ENCODE measurements at places on chromosomes 6 and 20. TPM values are rescaled to one million over a fixed set of nuclear protein-coding genes. Genes with fewer than 3 reads are reported as not detected.

- no peaks in the 10 kb centered on the region for H3K4me1 ChIP-seq
- no peaks in the 10 kb centered on the region for H3K27me3 ChIP-seq
- DNase-seq: no peak
- no peaks in the 10 kb centered on the region for H3K36me3 ChIP-seq
- H3K27ac ChIP-seq: no peak overlapping the region
These were observed 21.4 kb downstream of the CYP24A1 start for GRCh38 chr20:54152227-54153040.

TUBE1 gene
- total RNA-seq: 49.0 TPM

CST1 gene
- not detected for total RNA-seq

RNF182 gene
- 15.3 TPM for total RNA-seq

DNA sequence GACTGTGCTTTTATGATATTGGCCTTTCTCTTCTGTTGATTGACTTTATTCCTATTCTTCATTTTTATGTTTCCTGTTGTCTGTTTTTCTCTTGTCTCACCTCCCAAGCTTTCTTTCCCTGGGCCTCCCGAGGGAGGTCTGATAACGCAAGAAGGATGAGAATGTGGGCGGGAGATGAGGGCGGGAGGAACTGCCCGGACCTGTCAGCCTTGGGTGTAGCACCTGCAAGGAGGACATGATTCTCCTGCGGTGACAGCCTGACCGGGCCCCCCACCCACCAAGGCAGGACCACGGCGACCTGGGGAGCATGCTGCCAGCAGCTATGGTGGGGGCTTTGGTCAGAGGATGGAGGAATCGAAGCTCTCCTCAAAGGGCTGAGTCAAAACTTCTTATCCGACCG lies 86.9 kb downstream of the PLEKHG1 start:
- DNase-seq: no peak
- H3K27me3 ChIP-seq: no peaks in the 10 kb centered on the region
- peaks cover 15% of the 10 kb centered on the region for H3K4me1 ChIP-seq
- H3K36me3 ChIP-seq: no peaks in the 10 kb centered on the region
- no peak overlapping the region for H3K4me3 ChIP-seq

DNA sequence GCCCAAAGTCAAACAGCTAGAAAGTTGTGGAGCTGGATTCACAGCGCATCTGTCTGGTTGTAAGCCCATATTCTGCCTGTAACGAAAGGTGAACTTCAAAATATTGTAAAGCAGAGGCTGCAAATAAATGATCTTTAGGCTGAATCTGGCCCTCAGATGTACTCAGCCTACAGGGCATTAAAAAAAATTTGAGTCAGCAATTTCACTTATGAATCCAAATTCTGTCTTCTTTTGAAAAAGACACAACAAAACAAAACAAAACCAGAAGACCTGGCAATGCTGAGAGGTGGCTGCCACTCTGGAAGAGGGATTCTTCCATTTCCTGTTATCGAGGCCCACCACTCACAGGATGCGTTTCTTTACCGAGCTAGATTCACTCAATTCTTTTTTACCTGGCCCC lies 7.1 kb downstream of the LAMA4 start:
- no peak overlapping the region for H3K4me3 ChIP-seq
- DNase-seq: no peak
- no peak overlapping the region for H3K27ac ChIP-seq
- no peaks in the 10 kb centered on the region for H3K36me3 ChIP-seq

GRCh38 chr20:17752459-17752858 lies 52.7 kb downstream of the BANF2 start:
- H3K27me3 ChIP-seq: no peaks in the 10 kb centered on the region
- no peaks in the 10 kb centered on the region for H3K4me1 ChIP-seq
- DNase-seq: no peak
- no peak overlapping the region for H3K27ac ChIP-seq
- H3K4me3 ChIP-seq: no peak overlapping the region
